ENCODE measurements at places on chromosomes 13 and 19.

GRCh38 chr19:27660428-27660827, 1552.5 kb downstream of the UQCRFS1 start:
- DNase-seq: no peak

- peak; percentile 86 for DNase-seq
Observed at GRCh38 chr19:39052243-39052746, 19.9 kb upstream of the FBXO27 start.

DNA sequence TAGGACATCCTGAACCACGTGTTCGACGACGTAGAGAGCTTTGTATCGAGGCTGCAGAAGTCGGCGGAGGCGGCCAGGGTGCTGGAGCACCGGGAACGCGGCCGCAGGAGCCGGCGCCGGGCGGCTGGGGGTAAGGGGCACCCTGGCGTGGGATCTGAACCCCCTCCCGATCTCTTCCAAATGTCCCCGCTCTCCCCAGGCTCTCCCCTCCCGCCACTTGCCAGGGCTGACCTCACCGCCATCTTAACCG, 6.0 kb downstream of the EPS8L1 start:
- no peak for DNase-seq

- DNase-seq: no peak
Observed at GRCh38 chr19:58434217-58434616, 5.7 kb downstream of the ZNF132 start.

DNA sequence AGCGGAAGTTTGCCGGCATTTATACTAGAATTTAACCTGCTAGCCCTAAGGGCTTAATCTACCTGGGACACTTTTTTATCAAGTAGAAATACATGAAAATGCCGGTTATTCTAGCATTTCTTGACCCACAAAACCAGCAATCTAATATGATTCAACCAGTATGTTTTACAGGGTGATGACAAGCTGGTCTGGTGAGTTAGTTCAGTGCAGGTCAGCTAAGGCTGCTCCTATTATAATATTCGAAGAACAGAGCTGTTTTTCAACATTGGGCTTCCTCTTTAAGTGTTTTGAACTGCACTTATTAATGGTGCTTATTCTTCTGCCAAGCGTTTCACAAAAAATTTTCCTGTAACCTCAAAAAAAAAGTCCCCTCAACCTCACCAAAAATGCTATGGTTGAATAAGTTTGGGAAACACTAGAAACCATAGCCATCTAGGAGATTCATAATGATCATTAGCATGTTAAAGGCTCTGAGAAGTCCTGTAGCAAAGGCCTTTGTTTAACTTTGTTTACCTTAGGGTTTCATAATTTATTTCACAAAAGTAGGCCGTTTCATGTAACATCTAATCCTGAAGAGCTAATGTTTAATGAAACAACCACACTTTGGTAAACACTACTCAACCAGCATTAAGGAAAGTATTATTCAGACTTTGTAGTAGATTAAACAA, 526.6 kb downstream of the KLF12 start:
- no peak for DNase-seq

GRCh38 chr19:1980809-1981181, 34.7 kb downstream of the BTBD2 start:
- DNase-seq: no peak

DNA sequence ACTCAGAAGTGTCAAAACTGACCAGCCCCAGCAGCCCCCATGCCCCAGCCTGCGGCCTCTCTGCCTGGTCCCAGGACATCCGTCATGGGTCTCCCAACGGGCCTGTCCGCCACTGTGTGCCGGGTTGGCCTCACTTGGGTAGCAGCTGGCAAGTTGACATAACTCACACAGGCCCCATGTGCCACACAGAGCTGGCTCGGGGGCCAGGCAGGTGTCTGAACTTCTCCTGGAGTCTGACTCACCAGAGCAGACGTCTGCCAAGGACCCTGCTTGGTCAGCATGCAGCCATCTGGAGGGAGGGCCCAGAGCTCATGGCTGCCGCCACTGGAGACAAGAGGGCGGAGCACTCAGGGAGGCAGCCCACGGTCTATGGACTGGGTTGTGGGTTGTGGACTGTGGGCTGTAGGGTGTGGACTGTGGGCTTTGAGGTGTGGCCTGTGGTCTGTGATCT, 32.0 kb upstream of the TMEM255B start:
- no peak for DNase-seq

- DNase-seq: no peak
Observed at GRCh38 chr13:25687471-25688225, 315.9 kb downstream of the ATP8A2 start.

DNA sequence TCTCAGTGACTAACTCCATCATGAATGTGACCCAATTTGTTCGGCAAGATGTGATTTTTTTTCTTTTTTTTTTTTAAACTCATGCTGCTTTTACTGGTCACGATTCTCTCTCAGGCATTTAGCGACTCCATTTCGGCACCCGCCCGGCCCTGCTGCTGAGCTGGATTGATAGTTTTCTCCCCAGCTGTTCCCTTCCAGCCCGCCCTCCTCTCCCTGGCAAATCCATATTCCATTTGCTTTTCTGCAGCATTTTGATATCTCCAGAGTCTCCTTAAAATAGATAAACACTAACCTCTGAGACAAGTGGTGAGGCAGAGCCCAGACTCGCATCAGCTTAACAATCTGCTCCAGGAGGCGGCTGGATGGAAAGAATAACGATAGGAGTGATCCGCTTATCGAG, 55.5 kb upstream of the KATNAL1 start:
- no peak for DNase-seq

GRCh38 chr13:53198017-53198416, 169.4 kb downstream of the OLFM4 start:
- DNase-seq: no peak

DNA sequence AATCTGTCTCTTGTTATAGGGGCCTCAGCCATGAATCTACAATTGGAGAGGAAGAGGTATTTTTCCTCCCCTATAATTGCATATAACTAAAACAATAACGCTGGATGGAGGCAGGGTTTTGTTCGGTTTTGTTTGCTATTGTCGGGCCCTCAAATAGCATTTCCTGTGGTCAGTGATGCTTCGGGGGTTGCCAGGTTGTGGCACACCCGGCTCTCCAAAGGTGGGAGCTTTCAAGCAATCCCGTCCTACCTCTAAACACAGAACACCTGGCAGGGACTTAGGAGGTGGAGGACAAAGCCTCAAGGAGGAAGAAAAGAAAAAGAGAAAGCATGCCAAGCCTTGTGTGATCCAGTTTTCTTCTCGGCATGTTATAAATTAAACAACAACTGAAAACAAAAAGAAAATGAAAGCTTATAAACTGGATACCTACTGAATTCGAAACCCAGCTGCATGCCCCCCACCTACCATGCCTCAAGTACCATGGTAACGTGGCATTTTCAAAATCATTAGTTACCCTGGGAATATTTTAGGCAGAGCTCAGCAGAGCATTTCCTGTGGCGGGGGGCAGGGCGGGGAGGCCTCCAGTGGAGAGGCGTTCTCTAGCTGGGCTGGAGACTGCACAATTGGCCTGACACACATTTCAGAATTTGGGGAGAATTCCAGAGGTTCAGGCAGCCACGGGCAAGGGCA, 213.8 kb downstream of the DCLK1 start:
- DNase-seq: no peak

DNA sequence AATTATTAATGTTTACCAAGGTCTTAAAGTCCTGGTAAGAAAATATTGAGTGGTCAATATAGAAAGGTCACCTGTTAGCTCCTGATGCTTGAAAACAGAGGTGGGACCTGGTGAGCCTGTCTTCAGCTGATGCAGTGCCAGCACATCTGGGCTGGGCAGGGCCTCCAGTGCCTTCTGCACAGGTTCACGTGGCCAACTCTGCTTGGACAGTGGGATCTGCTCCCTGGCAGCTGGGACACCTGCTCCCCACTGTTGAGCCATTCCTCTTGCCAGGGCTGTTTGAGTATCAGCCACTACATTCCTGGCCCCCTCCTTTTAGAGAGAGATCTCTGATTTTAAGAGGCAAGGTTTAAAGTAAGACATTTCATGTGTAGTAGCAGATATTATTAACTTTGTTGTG, 135.0 kb downstream of the TM9SF2 start:
- DNase-seq: no peak

DNA sequence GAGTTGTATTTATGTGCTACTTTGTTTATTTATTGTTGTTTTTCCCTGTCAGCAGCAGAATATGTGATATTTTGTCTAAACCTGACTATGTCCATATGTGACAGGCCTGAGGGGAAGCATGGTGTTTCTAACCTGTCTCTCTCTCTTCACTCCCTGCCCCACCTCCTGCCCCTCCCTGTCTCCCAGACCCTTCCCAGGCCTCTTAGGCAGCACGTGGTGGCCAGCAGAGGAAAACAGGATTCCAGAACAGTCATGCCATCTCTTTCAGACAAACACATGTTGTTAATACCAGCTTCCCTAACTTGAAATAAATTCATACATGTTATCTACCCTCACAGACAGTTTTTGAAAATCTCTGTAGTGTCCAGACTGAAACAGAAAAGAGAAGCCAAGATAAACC, 31.0 kb upstream of the ATP11A start:
- DNase-seq: no peak

- no peak for DNase-seq
Observed at GRCh38 chr13:33014291-33014690, 1.9 kb upstream of the KL start.

GRCh38 chr13:92221916-92222315, 823.5 kb downstream of the GPC5 start:
- no peak for DNase-seq

DNA sequence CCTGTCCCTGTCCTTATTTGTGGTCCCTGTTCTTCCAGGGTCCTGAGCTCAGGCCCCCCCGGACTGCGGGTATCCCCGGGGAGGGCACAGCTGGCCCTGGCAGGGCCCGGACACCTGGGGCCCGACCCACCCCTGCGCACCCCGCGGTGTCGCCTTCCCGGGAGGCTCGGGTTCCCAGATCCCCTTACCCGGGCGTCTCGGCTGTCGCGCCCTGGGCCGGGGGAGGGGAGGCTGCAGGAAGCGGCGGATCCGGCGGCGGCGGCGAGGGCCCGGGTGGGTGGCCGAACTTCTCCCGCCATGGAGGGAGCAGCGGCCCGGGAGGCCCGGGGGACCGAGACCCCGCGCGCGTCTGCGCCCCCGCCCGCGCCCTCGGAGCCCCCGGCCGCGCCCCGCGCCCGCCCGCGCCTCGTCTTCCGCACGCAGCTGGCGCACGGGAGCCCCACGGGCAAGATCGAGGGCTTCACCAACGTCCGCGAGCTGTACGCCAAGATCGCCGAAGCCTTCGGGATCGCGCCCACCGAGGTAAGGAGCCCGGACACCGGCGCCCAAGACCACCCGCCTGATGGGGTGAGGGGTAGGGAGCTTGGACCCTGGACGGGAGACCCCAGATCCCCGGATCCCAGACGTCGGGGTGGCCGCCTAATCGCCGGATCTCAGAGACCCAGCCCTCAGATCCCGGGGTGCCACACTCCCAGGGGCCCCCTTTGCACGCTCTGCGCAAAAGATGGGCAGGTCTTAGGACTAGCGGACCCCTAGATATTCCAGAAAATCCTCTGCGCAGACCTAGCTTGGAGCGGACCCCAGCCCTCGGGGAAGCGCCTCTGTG, at the start of gene GIPC3:
GIPC3 (plus strand) TSS at position 178 of the 826 bp plus-strand sequence; CDS start at position 298, 120 bp downstream.
- DNase-seq: no peak

DNA sequence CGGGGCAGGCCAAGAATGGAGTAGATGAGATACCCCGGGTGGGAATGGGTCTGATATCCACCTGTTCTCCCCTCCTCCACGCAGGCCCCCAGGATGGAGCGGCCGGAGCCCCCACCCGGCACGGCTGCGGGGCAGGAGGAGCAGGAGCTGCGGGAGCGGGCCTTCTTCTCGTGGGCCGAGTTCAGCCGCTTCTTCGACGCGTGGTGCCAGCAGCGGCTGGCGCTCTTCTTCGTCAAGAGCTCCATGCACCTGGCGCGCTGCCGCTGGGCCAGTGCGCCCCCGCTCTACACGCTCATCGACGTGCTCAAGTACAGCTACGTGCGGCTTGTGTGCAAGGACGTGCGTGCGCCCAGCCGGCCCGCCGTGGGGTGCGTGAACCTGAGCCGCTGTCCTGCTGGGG, 1.2 kb downstream of the ZSWIM9 start:
- no peak for DNase-seq

- DNase-seq: no peak
Observed at GRCh38 chr19:44876930-44877535, 14.0 kb upstream of the TOMM40 start.

DNA sequence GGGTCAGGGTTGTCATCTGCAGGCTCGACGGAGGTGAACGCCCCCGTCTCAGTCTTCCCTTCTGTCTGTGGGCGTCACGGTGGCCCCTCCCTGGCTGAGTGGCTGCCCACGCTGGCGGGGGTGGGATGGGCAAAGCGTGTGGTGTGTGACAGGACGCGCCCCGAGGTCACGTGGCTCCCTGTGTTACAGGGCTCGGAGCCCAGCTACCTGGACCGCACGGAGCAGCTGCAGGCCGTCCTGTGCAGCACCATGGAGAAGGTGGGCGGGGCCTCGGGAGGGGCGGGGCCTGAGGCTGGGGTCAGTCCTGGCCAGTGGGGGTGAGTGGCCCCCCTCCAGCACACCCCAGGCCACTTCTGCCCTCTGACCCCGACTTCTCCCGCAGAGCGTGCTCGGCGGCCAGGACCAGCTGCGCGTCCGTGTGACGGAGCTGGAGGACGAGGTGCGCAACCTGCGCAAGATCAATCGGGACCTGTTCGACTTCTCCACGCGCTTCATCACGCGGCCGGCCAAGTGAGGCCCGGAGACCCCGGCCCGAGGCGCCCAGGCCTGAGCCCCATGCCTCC, 6.3 kb upstream of the GRIN3B start:
- DNase-seq: no peak

GRCh38 chr19:10105509-10106099, 558 bp upstream of the PPAN start:
- DNase-seq: no peak

GRCh38 chr13:25844559-25845434, 207.0 kb downstream of the SHISA2 start:
- DNase-seq: no peak

DNA sequence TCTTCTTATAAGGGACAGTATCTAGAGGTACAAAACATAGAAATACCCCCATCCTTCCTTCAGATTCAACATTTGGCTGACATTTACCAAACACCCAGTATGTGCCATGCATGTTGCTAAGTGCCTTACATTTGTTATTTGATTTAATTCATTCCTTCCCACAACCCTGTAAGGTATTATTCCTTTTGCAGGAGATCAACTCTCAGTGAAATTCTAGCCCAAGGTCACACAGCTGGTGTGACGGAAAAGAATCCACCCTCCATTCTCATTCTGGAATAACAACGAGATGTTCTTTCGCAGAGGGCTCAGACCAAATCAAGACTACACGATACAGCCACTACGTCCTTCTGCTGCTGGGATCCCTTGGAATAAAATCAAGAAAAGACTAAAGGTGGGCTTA, 67.8 kb downstream of the C13orf42 start:
- DNase-seq: no peak

- DNase-seq: no peak
Observed at GRCh38 chr19:41888926-41889325, 5.9 kb downstream of the ARHGEF1 start.
